ENCODE measurements at places on chromosomes 4 and X. TPM values are rescaled to one million over a fixed set of nuclear protein-coding genes. Genes with fewer than 3 reads are reported as not detected.

DNA sequence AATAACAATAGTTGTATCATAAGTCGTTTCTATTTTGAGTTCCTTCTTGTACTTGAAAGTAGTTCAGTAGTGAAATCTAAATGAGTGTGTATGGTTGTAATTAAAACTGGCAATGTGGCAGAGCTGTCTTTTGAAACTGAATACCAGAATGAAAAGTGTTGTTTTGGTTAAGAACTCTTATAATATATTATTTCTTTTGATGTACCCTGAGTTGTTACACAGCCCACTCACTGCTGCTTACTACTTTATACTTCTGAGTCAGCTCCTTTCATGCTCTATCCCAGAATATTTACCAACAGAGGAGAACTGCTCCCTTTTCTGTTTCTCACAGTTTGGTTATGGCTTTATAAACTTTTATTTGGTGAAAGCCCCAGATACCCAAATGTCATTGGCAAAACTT, 28.8 kb downstream of the FAM199X start:
- no peaks in the 10 kb centered on the region for H3K27me3 ChIP-seq
- no peak overlapping the region for H3K27ac ChIP-seq
- no peak for DNase-seq
- H3K4me3 ChIP-seq: no peak overlapping the region

GRCh38 chr4:119080721-119081541, 54.7 kb upstream of the MYOZ2 start:
- H3K36me3 ChIP-seq: no peaks in the 10 kb centered on the region
- H3K27ac ChIP-seq: no peak overlapping the region
- H3K4me3 ChIP-seq: no peak overlapping the region
- no peak for DNase-seq
- H3K4me1 ChIP-seq: no peaks in the 10 kb centered on the region

- no peaks in the 10 kb centered on the region for H3K36me3 ChIP-seq
- no peak overlapping the region for H3K4me3 ChIP-seq
- H3K4me1 ChIP-seq: no peaks in the 10 kb centered on the region
- DNase-seq: no peak
- no peaks in the 10 kb centered on the region for H3K27me3 ChIP-seq
- H3K27ac ChIP-seq: no peak overlapping the region
These were observed 594.7 kb downstream of the SMARCA1 start for GRCh38 chrX:128928636-128929035.

GRCh38 chr4:143726714-143727113, 26.2 kb upstream of the FREM3 start:
- no peak for DNase-seq
- H3K27ac ChIP-seq: no peak overlapping the region
- no peak overlapping the region for H3K4me3 ChIP-seq
- no peaks in the 10 kb centered on the region for H3K27me3 ChIP-seq

DNA sequence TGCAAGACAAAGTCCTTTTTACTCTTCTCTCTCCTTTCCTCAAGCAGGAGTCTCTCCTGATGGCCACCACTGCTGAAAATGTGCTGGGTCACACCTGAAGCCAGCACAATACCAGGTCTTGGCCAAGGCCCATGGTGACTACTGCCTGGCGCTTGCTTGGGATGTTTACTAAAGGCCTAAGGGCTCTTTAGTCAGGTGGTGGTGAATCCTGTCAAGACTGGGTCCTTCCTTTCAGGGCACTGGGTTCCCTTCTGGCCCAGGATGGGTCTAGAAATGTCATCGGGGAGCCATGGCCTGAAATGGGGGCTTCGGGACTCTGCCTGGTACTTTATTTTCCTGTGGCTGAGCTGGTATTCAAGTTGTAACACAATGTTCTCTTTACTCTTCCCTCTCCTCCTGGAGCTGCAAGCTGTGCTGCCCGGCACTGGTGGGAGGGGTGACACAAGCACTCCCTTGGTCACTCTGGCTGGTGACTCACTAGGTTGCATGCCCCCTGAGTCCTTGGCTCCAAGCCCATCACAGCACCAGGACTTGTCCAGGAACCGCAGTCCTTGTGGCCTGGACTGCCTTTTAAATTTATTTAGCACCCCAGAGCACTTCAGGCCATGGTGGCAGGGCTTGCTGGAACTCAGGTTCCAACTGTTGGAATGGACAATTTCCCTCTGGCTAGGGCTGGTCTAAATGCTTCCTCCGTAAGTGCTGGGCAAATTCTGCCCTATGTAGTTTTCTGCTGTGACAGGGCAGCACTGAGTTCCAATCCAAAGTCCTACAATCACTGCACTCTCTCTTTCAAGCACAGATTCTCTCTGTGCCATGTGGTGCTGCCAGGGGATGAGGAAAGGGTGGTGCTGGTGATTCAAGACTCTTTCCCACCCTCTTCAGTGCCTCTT, 11.3 kb downstream of the ARL13A start:
- H3K36me3 ChIP-seq: no peaks in the 10 kb centered on the region
- no peak for DNase-seq
- H3K27me3 ChIP-seq: no peaks in the 10 kb centered on the region
- no peaks in the 10 kb centered on the region for H3K4me1 ChIP-seq
- no peak overlapping the region for H3K27ac ChIP-seq

DNA sequence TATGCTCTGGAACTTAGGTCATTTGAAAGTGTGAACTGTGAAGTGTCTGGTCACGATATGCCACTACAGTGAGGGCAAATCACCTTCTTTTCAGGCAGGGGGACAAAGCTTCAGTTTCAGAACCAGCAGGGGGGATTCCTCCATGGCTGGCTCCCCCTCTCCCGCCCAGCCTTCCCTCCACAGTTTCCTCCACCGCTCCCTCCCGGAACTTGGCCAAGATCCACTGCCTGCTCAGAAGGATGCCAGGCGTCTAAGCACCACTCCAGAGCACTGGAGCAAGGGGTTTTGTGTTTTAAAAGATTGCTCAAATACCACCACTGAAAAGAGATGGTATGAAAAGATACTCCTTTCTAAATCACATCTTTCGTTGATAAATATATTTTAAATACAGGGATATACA, 126.9 kb downstream of the ELOVL6 start:
- no peak for DNase-seq

DNA sequence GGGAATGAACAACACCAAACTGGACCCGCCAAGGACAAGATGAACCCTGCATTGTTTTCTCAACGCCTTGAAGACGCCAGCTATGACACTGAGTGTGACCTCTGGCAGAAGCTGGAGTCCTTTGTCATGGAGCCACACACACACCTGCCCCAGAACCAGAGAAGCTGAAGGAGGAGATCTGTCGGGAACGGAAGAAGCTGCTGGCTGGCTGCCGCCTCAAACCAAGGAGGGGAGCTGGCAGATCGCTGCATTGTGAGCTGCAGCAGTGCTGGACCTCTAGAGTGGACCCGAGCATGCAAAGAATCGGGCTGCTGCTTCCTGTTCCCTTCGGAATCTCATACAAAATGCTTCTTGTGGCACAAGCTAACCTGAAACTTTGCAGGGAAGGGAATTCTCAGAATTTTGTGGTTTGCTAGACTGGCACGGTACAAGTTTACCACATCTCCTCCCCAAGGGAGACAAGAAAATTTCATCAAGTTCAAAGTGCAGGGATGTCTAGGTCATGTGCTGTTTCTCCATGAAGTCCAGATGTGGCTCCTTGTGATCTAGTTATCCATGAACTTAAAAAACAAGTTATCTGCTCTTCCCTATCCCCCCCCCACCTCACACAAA, 23.4 kb upstream of the GLRB start:
- H3K4me3 ChIP-seq: no peak overlapping the region
- no peaks in the 10 kb centered on the region for H3K4me1 ChIP-seq
- H3K27me3 ChIP-seq: no peaks in the 10 kb centered on the region
- H3K36me3 ChIP-seq: no peaks in the 10 kb centered on the region

- H3K36me3 ChIP-seq: no peaks in the 10 kb centered on the region
- no peak for DNase-seq
- H3K4me1 ChIP-seq: peaks cover 10% of the 10 kb centered on the region
- no peaks in the 10 kb centered on the region for H3K27me3 ChIP-seq
- no peak overlapping the region for H3K4me3 ChIP-seq
These were observed 32.2 kb downstream of the SMS start for GRCh38 chrX:21972721-21973120.

DNA sequence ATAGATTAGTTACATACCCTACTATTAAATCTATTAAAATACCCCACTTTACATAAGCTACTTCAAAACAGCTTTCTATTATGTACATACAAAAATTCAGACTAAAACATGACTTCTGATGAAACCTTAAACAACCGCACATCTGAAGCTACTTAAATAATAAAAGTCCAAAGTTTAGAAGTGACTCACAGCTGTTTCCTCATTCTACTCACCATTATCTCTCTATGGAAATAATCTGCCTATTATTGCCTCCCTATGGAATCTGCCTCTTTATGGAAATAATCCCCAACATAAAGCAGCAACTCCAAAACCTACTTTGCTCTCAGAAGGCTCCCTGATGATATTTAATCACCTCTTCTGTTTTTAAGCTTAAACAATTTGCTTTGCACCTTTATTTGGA, 15.7 kb upstream of the BANK1 start:
- no peaks in the 10 kb centered on the region for H3K36me3 ChIP-seq
- H3K27me3 ChIP-seq: no peaks in the 10 kb centered on the region
- no peaks in the 10 kb centered on the region for H3K4me1 ChIP-seq
- no peak for DNase-seq
- no peak overlapping the region for H3K27ac ChIP-seq

- H3K27ac ChIP-seq: no peak overlapping the region
- H3K36me3 ChIP-seq: no peaks in the 10 kb centered on the region
- no peak overlapping the region for H3K4me3 ChIP-seq
- peaks cover 10% of the 10 kb centered on the region for H3K4me1 ChIP-seq
- H3K27me3 ChIP-seq: no peaks in the 10 kb centered on the region
These were observed 5.4 kb upstream of the ACSL1 start for GRCh38 chr4:184831153-184831552.

The CYLC1 gene
- not detected for total RNA-seq

The GAB1 gene
- 53.6 TPM for total RNA-seq

DNA sequence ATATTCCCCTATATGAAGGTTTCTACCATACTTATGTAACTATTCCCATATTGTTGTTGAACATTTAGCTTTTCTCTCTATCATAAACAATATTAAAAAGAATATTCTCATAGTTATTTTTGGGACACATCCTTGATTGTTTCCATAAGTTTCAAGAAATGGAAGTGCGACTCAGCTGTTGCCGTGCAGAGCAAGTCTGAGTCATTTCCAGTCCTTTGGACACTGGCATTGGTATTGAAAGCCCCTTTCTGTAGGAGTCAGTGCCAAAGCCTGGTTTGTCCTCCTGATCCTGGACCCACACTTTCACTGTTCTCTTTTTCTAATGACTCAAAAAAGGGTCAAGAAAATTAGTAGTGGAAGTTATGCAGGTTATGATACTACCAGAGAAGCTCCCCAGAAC, 108.3 kb upstream of the DIAPH2 start:
- H3K27me3 ChIP-seq: no peaks in the 10 kb centered on the region
- no peaks in the 10 kb centered on the region for H3K4me1 ChIP-seq
- no peaks in the 10 kb centered on the region for H3K36me3 ChIP-seq
- H3K4me3 ChIP-seq: no peak overlapping the region

- no peak overlapping the region for H3K4me3 ChIP-seq
- no peaks in the 10 kb centered on the region for H3K4me1 ChIP-seq
- no peaks in the 10 kb centered on the region for H3K36me3 ChIP-seq
- DNase-seq: no peak
- H3K27me3 ChIP-seq: no peaks in the 10 kb centered on the region
These were observed 176.9 kb downstream of the ZIC3 start for GRCh38 chrX:137742846-137743245.

DNA sequence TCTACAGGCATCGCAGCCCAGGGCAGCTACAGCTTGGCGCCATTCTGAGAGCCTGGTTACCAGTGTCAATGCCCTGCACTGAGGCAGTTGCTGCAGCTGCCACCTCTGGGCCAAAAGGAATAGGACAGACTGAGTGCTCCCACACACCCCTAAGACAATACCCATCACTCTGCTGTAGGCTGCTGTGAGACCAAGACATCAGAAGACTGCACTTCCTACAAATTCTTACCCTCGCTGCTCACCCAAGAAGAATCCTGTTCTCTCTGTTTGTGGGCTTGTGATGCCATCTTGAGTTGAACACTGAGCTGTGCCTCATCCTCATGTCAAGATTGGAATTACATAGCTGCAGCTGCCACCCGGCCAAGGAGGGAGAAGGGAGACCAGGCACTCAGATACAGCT, 1847.0 kb upstream of the PCDH10 start:
- H3K4me3 ChIP-seq: no peak overlapping the region
- DNase-seq: peak; percentile 22
- H3K4me1 ChIP-seq: no peaks in the 10 kb centered on the region
- H3K36me3 ChIP-seq: no peaks in the 10 kb centered on the region

- DNase-seq: no peak
- peaks cover 7% of the 10 kb centered on the region for H3K27me3 ChIP-seq
- H3K4me3 ChIP-seq: no peak overlapping the region
- H3K27ac ChIP-seq: no peak overlapping the region
- no peaks in the 10 kb centered on the region for H3K36me3 ChIP-seq
These were observed 28.8 kb downstream of the SUPT20HL2 start for GRCh38 chrX:24285082-24285481.

The MAGEA1 gene
- not detected for total RNA-seq

The FAM184B gene
- not detected for total RNA-seq

GRCh38 chr4:164058776-164059445, 564.4 kb downstream of the TMA16 start:
- no peaks in the 10 kb centered on the region for H3K36me3 ChIP-seq
- H3K27me3 ChIP-seq: no peaks in the 10 kb centered on the region
- H3K4me1 ChIP-seq: no peaks in the 10 kb centered on the region
- DNase-seq: no peak

GRCh38 chr4:152571770-152572169, 35.9 kb upstream of the FBXW7 start:
- no peak for DNase-seq
- no peaks in the 10 kb centered on the region for H3K36me3 ChIP-seq
- H3K4me1 ChIP-seq: no peaks in the 10 kb centered on the region

The FAAH2 gene
- 5.8 TPM for total RNA-seq

The ADH6 gene
- total RNA-seq: not detected

GRCh38 chr4:105808750-105809041, 86.6 kb upstream of the NPNT start:
- no peaks in the 10 kb centered on the region for H3K36me3 ChIP-seq
- no peak overlapping the region for H3K4me3 ChIP-seq
- no peaks in the 10 kb centered on the region for H3K27me3 ChIP-seq
- no peak for DNase-seq
- no peak overlapping the region for H3K27ac ChIP-seq
- H3K4me1 ChIP-seq: no peaks in the 10 kb centered on the region

The TASL gene
- 13.8 TPM for total RNA-seq

- no peak for DNase-seq
- no peaks in the 10 kb centered on the region for H3K4me1 ChIP-seq
These were observed 370.4 kb upstream of the CPEB2 start for GRCh38 chr4:14631806-14632440.

DNA sequence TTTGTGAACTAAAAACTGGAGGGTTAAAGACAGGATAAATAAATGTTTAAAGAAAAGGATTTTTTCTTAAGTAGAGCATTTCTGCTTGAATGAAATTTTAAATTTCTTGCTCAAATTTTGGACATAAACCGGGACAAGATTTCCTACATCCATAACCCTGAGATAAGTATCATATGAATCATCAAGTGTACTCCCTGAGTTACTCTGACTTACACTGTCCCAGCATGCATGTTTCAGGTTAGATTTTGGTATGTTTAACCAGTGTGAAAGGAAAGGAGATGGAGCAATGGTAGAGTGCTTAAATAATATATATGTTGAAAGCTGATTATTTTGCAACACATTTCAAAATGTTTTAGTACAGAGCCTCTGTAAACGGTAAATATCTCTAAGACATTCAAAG, 175.2 kb downstream of the ADGRL3 start:
- no peak overlapping the region for H3K4me3 ChIP-seq
- no peaks in the 10 kb centered on the region for H3K36me3 ChIP-seq
- H3K27ac ChIP-seq: no peak overlapping the region
- DNase-seq: no peak

Data from spleen (tissue), 13 donors.